ENCODE measurements at places on chromosomes 12 and 14. TPM values are rescaled to one million over a fixed set of nuclear protein-coding genes. Genes with fewer than 3 reads are reported as not detected.

DNA sequence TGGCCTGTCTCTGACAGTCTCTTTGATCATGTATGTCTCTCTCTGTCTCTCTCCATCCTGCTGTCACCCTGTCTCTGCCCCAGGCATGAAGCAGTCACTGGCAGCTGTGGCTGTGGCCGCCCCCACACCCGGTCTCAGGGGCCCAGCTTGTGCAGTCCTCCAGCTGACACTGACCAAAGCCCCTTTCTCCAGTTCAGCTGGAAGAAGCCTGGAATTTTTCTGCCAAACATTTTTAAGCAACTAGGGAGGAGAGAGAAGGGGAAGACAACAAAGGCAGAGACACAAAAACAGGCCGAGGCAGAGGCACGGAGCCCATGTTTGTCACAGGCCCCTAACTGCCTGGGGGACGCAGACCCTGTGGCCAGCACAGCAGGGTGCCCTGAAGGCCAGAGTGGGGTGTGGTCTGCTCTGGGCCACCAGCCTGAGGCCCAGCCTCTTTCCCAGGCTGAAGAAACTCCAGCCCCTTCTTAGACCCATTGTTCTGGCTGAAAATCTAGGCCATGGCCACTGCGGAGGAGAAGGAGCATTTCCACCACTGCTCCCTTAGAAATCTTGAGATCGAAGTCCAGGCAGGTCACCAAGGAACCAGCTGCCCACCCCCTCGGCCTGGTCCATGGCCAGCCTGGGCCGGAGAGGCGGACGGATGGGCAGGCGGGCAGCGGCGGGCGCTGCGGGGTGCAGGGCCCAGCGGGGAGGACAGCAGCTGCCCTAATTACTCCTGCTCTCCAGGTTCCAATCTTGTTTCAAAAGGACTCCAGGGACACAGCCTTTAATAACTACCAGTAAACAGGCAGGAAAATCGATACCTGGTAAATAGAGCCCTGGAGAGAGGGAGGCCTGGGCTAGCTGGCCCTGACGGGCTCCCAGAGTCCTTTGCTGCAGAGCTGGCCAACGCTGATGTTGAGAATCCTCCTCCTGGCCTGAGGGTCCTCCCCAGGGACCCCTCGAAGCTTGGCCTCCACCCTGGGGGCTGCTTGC is 14.9 kb downstream of the DTX1 start:
- DNase-seq, result no peak

Gene SYNDIG1L
- not detected for total RNA-seq

Gene FBXW8
- 27.4 TPM for total RNA-seq

DNA sequence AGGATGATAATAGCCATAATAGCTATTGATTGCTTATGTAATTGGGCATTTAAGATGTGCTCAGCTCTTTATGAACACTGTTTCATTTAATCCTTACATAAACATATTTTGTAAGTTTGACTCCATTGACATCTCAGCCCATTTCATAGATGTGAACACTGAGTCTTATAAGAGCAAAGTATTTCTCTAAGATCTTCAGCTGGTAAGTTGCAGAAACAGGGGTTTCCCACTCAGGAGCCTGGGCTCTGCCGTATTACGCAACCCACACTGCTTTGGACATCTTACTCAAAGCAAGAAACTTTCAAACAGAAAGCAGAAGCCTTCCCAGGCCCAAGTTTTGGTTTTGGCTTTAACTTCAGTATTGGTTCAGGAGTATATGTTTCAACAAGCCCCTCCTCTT is 705.1 kb downstream of the MED13L start:
- DNase-seq, result no peak

DNA sequence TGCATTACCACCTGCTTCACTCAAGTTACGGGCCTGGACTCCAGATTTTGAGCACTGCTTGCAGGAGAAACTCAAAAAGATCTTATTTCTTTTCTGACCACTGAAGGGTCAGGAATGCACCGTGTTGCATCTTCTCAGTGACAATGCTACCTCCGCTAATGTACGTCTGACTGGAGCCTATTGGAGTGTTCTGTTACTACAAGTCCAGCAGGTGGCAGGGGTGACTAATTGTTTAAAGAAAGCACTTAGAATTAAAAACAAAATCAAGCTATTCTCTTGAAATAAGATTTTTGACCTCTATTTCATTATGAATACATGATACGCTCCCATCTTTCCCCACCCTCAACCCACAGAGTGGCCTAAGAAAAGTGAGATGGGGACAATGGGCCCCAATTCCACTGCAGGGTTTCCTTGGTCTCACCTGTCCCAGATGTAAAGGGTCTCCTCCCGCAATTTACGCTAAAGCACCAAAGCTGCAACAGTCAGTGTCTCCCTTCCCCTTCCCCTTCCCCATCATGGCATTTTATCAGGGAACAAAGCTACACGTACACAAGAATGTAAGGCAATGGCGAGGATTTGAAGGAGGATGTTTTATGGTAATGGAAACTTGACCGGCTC is 2.2 kb downstream of the TBPL2 start:
- peak; percentile 85 for DNase-seq

Gene OAS3
- 1.8 TPM for total RNA-seq

Gene GRIP1
- under 0.01 TPM for total RNA-seq

Gene CCND2
- total RNA-seq, result 2.5 TPM

- peak; percentile 42 for DNase-seq
These were observed 16.6 kb downstream of the LRTM2 start for GRCh38 chr12:1836854-1837421.

- no peak for DNase-seq
These were observed 6.1 kb upstream of the SYNE3 start for GRCh38 chr14:95522556-95522955.

GRCh38 chr12:57461276-57461916 is 1.8 kb downstream of the GLI1 start:
- peak; percentile 92 for DNase-seq

- DNase-seq, result no peak
These were observed 10.8 kb downstream of the SDSL start for GRCh38 chr12:113432986-113433385.

Gene INHBC
- total RNA-seq, result not detected

DNA sequence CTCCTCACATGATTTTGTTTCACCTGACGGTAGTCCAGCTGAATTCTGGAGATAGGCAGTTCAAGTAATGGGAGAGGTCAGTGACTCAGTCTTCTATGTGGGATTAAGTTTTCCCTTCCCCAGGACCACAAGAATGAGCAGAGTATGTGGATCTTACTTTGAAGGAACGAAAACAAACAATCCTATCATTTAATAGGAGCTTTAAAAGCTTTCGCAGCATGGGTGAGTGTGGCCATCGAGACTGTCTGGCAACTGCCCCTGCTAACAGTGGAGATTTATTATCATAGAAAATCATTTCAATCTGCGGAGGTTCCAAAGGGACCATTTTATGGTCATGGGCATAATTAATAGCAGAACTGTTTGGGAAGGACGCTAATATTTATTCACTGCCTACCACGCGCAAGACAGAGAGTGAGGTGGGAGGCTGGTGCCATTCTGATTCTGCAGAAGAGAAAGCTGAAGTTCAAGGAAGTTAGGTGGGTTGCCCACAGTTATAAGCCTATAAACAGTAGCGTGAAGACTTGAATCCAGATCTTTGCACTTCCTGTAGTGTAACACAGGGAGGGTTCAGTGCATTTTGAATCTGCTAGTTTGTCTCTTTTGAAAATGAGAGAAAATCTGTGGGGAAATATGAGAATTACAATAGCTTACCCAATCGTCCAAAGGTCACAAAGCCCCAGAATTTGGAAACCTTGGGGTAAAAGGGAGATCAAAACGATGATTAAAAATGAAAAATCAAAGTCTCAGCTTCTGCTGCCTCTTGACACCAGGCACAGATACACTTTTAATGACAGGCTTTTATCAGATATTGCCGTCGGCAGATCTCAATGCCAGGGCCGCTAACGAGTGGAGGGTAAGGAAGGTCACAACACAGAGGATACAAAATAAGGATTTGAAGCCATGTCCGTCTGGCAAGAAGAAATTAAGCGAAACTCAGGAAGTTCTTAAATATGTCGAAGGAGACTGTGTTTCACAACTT is 209.6 kb downstream of the CRADD start:
- DNase-seq, result peak; percentile 73

- no peak for DNase-seq
These were observed 6.5 kb upstream of the CPM start for GRCh38 chr12:68939505-68939904.

GRCh38 chr12:6198051-6198450 is 2.1 kb upstream of the CD9 start:
- DNase-seq, result no peak
